Activated naive CD8-positive, alpha-beta T cell treated with anti-CD3 and anti-CD28 coated beads, Interleukin-2, amount 50 U/mL, for 24 hours (primary cell): ENCODE measurements at places on chromosomes 13 and 19.

DNA sequence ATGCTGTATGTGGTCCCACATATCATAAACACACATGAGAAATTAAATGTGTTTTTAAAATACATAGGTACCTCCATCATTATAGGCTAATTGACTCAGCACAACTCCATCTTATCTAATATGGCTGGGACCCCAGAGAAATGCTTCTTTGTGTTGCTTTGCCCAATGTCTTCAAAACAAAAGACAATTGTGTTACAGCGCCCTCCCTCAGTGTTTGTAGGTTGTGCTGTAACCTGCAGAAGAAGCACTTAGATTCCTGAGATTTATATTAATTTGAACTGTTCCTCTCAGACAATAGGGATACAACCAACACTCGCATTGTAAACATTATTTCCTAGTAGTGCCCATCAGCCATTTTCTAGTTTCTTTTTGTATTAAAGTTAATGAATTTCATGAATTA is 303.4 kb downstream of the MZT1 start:
- no peaks in the 10 kb centered on the region for H3K27me3 ChIP-seq
- H3K27ac ChIP-seq = no peak overlapping the region
- no peaks in the 10 kb centered on the region for H3K4me1 ChIP-seq
- H3K4me3 ChIP-seq = no peak overlapping the region
- no peaks in the 10 kb centered on the region for H3K36me3 ChIP-seq
- DNase-seq = no peak

GRCh38 chr19:43667876-43668405 is 2.0 kb downstream of the PLAUR start:
- peak overlapping the region; percentile 85 for H3K4me3 ChIP-seq
- H3K27ac ChIP-seq = peak overlapping the region; percentile 54
- H3K4me1 ChIP-seq = peaks cover 41% of the 10 kb centered on the region
- peaks cover 16% of the 10 kb centered on the region for H3K36me3 ChIP-seq
- H3K27me3 ChIP-seq = peaks cover 5% of the 10 kb centered on the region

DNA sequence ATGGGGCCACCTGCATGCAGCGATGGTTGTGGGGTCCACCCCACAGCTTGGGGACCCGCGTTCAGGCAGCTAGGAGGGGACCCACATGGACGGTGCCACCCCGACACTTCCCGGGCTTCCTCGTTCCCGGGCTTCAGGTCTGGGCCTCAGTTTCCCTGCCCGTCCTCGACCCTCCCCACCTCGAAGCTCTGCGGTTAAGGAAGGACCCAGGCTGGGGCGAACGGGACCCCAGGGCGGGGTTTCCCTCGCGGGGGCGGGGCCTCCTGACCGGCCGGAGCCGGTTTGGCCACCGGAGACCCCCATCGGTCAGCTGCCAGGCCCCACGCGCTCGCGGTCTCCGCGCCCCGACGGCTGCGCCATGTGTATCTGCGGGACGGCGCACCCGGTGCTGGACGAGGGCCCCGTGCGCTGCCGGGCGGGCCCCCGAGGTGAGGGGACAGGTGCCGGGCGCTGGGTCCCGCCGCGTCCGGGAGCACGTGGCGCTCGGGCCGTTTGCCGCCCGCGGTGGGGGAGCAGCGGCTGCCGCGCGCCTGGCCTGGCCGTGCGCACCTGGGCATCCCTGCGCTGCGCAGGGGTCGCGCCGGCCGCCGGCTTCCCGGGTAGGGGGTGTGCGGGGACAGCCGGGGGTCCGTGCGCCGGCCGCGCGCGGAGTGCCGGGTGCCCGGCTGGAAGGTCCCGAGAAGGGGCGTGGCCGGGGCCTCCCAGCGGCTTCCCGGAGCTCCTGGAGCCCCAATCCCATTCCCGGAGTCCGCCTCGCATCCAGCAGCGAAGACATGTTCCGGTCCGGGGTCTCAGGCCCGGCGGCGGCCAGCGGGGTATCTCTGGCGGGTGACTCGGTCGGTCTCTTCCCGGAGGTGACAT is 4.2 kb downstream of the ARHGAP45 start:
- H3K4me3 ChIP-seq = peak overlapping the region; percentile 71
- peaks cover 61% of the 10 kb centered on the region for H3K4me1 ChIP-seq
- no peak for DNase-seq
- peak overlapping the region; percentile 78 for H3K27ac ChIP-seq
- H3K27me3 ChIP-seq = no peaks in the 10 kb centered on the region

DNA sequence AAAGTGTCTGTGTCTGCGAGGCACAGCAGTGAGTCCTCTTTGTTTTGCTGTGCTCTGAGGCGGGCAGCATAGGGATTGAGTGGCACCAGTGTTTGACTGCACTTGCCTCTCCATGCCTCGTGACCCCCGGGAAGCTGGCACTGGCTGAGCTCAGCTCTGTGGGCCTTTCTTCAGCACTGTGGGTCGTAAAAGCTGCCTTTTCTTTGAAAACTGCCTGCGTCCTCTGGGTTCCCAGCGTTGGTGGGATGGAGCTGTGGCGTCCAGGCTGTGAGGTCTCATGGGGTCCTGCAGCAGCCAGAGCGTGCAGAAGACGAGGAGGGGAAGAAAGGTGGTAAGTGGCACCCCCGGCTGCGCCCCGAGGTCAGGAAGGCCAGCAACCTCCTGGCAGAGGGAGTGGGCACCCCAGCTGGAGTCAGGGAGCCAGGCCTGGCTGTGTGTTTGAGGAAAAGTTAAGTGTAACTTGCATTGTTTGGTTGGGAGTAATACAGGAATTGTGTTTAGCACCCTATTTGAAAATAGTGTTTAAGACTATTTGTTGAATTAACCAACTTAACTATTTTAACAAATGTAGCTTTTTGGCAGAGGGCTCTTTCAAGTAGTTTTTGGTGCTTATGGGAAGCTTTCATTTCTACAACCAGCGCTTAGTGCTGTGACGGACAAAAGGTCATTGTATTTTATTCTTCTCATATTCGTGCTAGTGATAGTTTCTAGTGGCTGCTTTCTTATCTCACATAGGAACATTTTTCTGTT is 79.3 kb upstream of the TEX29 start:
- H3K4me3 ChIP-seq = no peak overlapping the region
- H3K27me3 ChIP-seq = no peaks in the 10 kb centered on the region
- no peak for DNase-seq
- H3K27ac ChIP-seq = no peak overlapping the region
- peaks cover 3% of the 10 kb centered on the region for H3K4me1 ChIP-seq
- peaks cover 29% of the 10 kb centered on the region for H3K36me3 ChIP-seq

- peaks cover 84% of the 10 kb centered on the region for H3K27me3 ChIP-seq
- H3K4me1 ChIP-seq = peaks cover 35% of the 10 kb centered on the region
- DNase-seq = no peak
- peak overlapping the region; percentile 32 for H3K4me3 ChIP-seq
- no peaks in the 10 kb centered on the region for H3K36me3 ChIP-seq
- no peak overlapping the region for H3K27ac ChIP-seq
These were observed 2.4 kb downstream of the PDX1 start for GRCh38 chr13:27921961-27922882.

DNA sequence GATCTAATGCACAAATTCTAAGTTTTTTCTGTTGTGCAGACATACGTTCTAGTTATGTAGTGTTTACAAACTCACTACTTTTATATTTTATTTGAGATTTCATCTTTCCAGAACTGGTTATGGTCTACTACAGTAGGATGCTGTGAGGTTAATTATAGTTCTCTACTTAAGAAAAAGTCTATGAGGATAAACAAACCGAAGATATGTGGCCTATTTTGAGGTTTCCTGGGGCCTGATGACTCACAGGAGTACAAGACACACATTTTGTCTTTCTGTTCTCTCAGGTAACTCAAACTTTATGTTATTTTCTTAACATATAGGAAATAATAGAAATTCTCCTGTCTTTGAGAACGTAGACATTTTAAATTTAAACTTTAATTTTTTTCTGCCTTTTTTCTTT is 45.1 kb downstream of the PCDH20 start:
- H3K36me3 ChIP-seq = no peaks in the 10 kb centered on the region
- no peak for DNase-seq
- no peaks in the 10 kb centered on the region for H3K4me1 ChIP-seq

DNA sequence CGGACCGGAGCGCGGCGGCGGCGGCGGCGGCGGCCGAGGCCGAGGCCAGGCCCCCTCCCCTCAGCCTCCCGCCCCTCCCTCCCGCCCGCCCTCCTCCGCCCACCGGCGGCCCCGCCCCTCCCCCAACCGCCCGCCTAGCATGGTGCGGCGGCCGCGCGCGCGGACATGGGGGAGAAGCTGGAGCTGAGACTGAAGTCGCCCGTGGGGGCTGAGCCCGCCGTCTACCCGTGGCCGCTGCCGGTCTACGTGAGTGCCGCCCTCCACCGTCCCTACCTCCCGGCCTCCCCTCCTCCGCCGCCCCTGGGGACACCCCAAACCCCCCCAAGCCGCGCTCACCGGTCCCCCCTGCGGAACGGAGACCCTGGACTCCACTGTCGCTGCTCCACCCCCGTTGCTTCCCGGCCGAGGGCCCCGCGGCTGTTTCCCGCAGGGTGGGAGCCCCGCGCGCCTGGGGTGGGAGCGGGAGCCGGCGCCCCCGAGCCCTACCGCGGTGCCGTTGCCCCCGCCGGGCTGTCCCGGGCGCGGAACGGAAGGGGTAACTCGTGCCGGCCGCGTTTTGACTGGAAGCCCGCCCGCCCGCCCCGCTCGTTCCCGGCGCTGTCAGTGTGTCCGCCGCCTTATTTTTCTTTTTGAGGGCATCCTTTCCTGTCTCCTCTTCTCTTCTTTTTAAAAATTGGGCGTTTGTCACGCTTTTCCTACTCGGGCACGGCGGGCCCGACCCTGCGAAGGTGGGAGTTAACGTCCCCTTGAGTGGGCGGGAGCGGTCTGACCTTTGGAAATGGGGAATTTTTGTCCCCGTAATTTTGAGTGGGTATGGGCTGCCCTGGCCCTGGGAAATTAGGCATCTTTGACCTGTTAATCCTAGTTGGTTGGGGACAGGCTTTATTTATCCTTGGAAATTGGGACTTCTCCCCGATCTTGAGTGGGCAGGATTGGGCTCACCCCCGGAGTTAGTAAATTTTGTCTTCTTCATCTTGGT is 576 bp downstream of the DOT1L start:
- peaks cover 23% of the 10 kb centered on the region for H3K36me3 ChIP-seq
- peak overlapping the region; percentile 99 for H3K27ac ChIP-seq
- no peaks in the 10 kb centered on the region for H3K27me3 ChIP-seq
- peak overlapping the region; percentile 97 for H3K4me3 ChIP-seq
- DNase-seq = peak; percentile 57

DNA sequence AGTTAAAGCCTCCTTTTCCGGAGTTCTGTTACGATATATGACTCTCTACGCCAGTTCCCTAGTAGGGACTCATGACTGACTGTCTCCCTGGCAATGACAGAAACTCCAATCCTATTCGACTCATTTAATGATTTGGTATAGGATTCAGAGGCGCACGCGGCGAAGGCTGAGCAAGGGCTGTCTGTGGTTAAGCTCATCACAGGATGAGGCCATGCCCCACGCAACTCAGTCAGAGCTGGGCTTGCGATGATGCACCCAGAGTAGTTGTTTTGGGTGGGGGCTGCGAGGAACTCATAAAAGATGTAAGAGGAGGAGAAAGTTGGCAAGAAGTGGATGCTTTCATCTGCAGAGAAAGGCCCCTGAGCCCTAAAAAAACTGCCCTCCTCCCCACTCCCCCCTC is 468 bp upstream of the SERTM1 start:
- DNase-seq = no peak
- H3K4me1 ChIP-seq = no peaks in the 10 kb centered on the region
- no peak overlapping the region for H3K27ac ChIP-seq
- no peaks in the 10 kb centered on the region for H3K36me3 ChIP-seq

DNA sequence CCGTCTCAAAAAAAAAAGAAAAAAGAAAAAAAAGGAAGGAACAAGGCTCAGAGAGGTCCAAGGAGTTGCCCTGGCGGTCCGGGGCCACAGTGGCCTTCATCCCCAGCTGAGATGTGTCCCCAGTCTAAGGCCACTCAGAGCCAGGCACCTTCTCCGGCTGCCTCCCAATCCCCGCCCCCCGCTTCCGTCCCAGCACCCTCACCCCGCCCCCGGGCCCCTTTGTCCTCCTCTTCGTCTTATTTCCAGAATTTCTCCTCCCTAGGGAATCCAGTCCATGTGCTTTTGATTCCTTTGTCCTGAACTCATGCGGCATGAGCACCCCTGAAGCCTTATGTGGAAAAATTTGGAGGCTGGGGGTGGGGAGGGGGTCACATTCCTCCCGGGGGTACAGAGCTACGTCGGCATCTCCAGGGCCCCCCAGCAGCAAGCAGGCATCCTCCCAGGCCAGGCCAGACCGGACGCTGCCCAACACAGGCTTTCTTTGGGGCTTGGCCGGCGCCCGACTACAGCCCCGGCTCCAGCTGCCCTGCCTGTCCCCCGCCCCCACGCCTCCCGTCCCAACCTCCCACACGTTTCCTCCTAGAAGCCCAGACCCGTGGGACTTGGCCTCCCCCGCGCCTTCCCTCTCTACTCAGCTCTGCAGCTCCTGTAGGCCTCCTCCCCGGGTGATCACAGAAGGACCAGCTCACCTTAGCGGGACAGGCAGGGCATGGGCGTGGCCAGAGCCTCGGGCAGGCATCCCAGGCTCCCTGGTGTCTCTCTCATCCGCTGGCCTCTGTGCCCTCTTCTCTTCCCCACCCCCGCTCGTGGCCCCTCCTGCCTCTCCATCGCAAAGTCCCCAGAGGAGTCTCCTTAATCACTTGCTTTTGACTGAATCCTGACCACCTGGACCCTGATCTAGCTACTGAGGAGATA is 17.8 kb upstream of the ADGRE5 start:
- peak; percentile 79 for DNase-seq
- H3K4me1 ChIP-seq = peaks cover 59% of the 10 kb centered on the region
- no peaks in the 10 kb centered on the region for H3K27me3 ChIP-seq
- peaks cover 5% of the 10 kb centered on the region for H3K36me3 ChIP-seq

- no peak for DNase-seq
- H3K36me3 ChIP-seq = no peaks in the 10 kb centered on the region
- H3K27ac ChIP-seq = no peak overlapping the region
- H3K4me1 ChIP-seq = no peaks in the 10 kb centered on the region
These were observed 890.1 kb upstream of the PCDH20 start for GRCh38 chr13:62305756-62306155.

DNA sequence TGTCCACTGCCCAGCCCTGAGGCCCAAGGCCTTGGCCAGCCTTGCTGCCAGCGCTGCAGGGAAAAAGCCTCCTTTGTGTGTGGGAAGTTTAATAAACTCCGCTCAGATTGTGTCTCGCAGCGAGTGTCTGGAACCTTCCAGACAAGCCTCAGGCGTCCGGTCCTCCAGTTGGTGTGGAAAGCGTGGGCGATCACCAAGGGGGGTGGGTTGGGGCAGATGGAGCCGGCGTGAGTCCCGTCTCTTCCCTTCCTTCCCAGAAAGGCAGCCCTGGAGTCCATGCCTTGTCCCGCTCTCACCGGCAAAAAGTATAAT is 4.6 kb downstream of the STK11 start:
- no peaks in the 10 kb centered on the region for H3K27me3 ChIP-seq
- no peak overlapping the region for H3K4me3 ChIP-seq
- H3K27ac ChIP-seq = peak overlapping the region; percentile 46
- no peak for DNase-seq

- DNase-seq = no peak
- H3K4me3 ChIP-seq = no peak overlapping the region
- H3K4me1 ChIP-seq = no peaks in the 10 kb centered on the region
- H3K27ac ChIP-seq = no peak overlapping the region
These were observed 76.0 kb downstream of the KCTD15 start for GRCh38 chr19:33872445-33873320.
